ENCODE measurements at places on chromosomes 7 and 10. TPM values are rescaled to one million over a fixed set of nuclear protein-coding genes. Genes with fewer than 3 reads are reported as not detected.

GLI3 gene
- total RNA-seq: not detected

HYAL4 gene
- not detected for total RNA-seq

OPN4 gene
- not detected for total RNA-seq

TBATA gene
- total RNA-seq: not detected

- no peak for DNase-seq
- H3K36me3 ChIP-seq: no peaks in the 10 kb centered on the region
- H3K27ac ChIP-seq: no peak overlapping the region
- H3K4me3 ChIP-seq: no peak overlapping the region
These were observed 286.8 kb downstream of the PARD3 start for GRCh38 chr10:34528320-34528719.

GRCh38 chr10:44463511-44464121 is 78.7 kb upstream of the CXCL12 start:
- H3K36me3 ChIP-seq: no peaks in the 10 kb centered on the region
- H3K4me3 ChIP-seq: no peak overlapping the region
- no peak overlapping the region for H3K27ac ChIP-seq
- no peaks in the 10 kb centered on the region for H3K4me1 ChIP-seq

- no peak overlapping the region for H3K4me3 ChIP-seq
- H3K36me3 ChIP-seq: no peaks in the 10 kb centered on the region
- no peak overlapping the region for H3K27ac ChIP-seq
- DNase-seq: no peak
- H3K27me3 ChIP-seq: peaks cover 3% of the 10 kb centered on the region
These were observed 15.9 kb downstream of the COL1A2 start for GRCh38 chr7:94410413-94411187.

DNA sequence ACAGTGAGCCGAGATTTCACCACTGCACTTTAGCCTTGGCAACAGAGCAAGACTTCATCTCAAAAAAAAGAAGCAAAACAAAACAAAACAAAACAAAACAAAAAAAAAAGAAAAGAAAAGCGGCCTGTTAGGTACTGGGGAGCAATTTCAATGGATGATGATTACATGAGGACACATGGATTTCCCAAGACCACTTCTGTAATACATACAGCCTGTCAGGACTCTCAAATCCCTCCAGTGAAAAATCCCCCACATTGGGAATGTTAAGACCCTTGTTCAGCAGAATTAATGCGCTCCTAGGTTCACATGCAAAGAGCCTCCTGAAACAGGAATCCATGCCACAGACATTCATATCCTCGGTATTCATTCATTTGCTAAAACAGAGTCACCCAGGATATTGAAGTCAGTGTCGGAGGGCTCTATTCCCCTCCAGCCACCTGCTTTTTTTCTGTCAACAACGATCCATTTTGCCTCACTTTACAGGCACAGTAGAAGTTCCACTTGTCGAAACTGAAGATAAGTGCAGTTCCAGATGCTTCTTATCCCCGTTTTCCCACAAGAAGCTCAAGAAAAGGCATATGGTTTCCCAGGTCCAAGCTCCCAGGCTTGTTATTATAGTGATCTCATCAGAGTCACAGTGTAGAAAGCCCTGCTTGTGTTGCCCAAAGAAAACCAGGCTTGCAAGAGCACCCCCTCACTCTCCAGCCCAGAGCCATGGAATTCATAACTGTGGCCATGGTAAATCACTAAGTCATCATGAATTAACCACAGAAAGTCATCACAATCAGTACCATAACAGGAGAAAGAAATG is 20.2 kb downstream of the SLC16A12 start:
- no peaks in the 10 kb centered on the region for H3K36me3 ChIP-seq
- peaks cover 5% of the 10 kb centered on the region for H3K27me3 ChIP-seq
- no peak overlapping the region for H3K27ac ChIP-seq
- DNase-seq: no peak
- H3K4me1 ChIP-seq: no peaks in the 10 kb centered on the region

- H3K27me3 ChIP-seq: no peaks in the 10 kb centered on the region
- H3K4me1 ChIP-seq: no peaks in the 10 kb centered on the region
- no peak overlapping the region for H3K27ac ChIP-seq
- DNase-seq: no peak
- no peak overlapping the region for H3K4me3 ChIP-seq
- H3K36me3 ChIP-seq: no peaks in the 10 kb centered on the region
These were observed 38.4 kb upstream of the CD36 start for GRCh38 chr7:80600046-80600445.

- peaks cover 38% of the 10 kb centered on the region for H3K27me3 ChIP-seq
- H3K4me3 ChIP-seq: no peak overlapping the region
- H3K36me3 ChIP-seq: no peaks in the 10 kb centered on the region
- no peak overlapping the region for H3K27ac ChIP-seq
- no peak for DNase-seq
- H3K4me1 ChIP-seq: peaks cover 4% of the 10 kb centered on the region
These were observed 3.1 kb upstream of the ELFN1 start for GRCh38 chr7:1666823-1667565.

DNA sequence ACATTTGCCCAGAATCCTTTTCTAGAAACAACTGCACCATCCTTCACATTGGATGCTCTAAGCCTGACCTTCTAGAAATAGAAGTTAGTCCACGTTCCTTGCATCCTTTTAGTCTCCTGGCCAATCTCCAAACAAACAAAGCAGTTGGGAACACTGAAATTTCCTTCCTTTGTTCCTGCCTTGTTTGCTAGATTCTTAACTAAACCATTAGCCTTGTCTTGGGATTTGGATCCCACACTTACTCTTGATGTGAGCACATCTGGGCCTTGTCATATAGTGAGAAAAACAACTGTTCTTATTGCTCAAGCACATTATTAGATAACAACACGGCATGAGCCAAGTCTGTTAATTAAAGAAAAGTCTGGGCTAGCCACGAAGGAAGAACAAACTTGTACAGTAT is 319.3 kb upstream of the GHITM start:
- H3K36me3 ChIP-seq: no peaks in the 10 kb centered on the region
- no peaks in the 10 kb centered on the region for H3K27me3 ChIP-seq
- H3K4me3 ChIP-seq: no peak overlapping the region
- no peaks in the 10 kb centered on the region for H3K4me1 ChIP-seq

DNA sequence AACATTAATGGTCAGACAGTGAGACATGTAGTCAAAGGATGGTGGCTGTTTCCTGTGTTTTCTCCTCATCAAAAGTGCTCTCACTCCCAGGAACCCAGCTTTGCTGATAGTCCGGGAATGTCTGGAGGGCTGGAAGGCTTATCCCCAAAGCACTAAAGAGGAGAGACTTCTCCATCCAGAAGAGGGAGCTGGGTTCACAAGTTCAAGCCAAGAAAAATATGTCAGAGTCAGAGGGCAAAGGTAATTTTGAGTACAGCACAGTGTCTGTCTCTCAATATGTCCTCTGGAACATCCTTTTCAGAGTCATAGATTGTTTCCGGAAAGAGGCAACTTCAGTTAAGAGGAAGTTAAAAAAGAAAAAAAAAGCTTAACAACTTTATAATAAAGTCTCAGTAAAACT is 281.5 kb upstream of the PHYHIPL start:
- H3K27me3 ChIP-seq: no peaks in the 10 kb centered on the region
- no peaks in the 10 kb centered on the region for H3K4me1 ChIP-seq
- no peaks in the 10 kb centered on the region for H3K36me3 ChIP-seq
- no peak overlapping the region for H3K4me3 ChIP-seq
- no peak overlapping the region for H3K27ac ChIP-seq

DNA sequence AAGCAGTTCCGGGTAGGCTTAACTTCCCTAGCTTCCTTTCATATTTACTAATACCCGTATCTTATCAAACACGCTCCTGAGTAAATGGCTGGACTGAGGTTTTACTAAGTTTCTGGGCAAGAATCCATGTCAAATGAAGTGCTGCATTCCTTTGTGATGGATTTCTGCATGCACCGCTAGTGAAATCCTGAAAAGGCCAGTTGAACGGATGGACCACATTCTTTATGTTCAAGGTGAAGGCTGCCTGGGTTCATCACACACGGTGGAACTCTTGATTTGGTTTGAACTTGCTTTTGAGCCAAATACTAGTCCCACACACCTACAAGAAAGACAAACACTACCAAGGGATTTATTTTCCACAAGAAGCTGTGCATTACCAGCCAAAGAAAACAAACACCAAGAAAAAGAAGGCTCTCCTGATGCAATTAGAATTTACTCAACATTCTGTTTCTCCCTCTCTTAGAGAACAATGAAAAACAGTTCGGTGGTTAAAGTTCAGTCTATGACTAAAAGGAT is 255.0 kb upstream of the SEMA3C start:
- no peak overlapping the region for H3K27ac ChIP-seq
- H3K36me3 ChIP-seq: no peaks in the 10 kb centered on the region
- no peaks in the 10 kb centered on the region for H3K27me3 ChIP-seq
- H3K4me1 ChIP-seq: no peaks in the 10 kb centered on the region
- no peak for DNase-seq

GRCh38 chr10:8049045-8049864 is 5.2 kb upstream of the GATA3 start:
- peak overlapping the region; percentile 55 for H3K4me3 ChIP-seq
- peaks cover 71% of the 10 kb centered on the region for H3K27me3 ChIP-seq
- DNase-seq: no peak
- H3K36me3 ChIP-seq: peaks cover 4% of the 10 kb centered on the region
- H3K27ac ChIP-seq: no peak overlapping the region

GRCh38 chr10:121576139-121576538 is 22.1 kb downstream of the FGFR2 start:
- H3K4me1 ChIP-seq: no peaks in the 10 kb centered on the region
- H3K4me3 ChIP-seq: no peak overlapping the region
- H3K36me3 ChIP-seq: no peaks in the 10 kb centered on the region
- no peak for DNase-seq

DNA sequence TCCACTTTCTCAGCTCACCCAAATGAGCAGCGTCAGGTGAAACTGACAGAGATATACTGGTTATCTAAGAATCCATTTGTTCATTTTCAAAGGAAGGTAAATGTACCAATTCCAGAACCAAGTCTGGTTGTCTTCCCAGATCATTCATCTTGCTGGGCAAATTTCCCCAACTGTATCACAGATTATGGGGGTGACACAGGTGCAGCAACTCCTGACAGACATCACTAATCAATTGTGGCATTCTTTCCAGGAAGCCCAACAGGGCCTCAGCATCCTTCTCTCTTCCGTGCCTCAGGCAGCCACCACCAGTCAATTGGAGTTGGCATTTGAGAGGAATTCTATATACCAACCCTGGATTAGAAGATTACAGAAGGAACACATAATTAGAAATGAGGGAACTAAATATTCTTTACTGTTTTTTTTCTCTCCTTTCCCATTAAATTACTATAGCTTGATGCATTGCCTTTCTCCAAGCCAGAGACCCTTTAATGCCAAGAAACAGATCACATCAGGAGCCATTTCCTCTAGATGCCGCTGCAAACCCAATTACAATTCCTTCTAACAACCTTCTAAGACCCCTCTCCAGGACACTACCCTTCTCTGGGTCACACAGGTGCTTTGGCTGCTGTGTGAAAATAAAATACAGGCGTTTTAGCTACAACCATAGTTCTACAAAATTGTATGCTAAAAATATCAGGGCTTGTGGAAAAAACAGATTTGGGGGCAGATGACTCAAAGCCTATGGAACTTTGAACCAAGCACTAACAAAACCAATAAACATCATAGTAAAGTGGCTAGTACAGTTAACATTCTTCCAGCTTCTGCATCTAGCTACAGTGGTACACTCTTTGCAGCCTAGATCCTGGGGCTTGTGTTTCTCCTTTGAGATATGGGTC is 291.6 kb downstream of the RNLS start:
- DNase-seq: no peak
- peaks cover 19% of the 10 kb centered on the region for H3K4me1 ChIP-seq
- no peak overlapping the region for H3K4me3 ChIP-seq
- H3K27me3 ChIP-seq: no peaks in the 10 kb centered on the region
- no peak overlapping the region for H3K27ac ChIP-seq
- no peaks in the 10 kb centered on the region for H3K36me3 ChIP-seq

DNA sequence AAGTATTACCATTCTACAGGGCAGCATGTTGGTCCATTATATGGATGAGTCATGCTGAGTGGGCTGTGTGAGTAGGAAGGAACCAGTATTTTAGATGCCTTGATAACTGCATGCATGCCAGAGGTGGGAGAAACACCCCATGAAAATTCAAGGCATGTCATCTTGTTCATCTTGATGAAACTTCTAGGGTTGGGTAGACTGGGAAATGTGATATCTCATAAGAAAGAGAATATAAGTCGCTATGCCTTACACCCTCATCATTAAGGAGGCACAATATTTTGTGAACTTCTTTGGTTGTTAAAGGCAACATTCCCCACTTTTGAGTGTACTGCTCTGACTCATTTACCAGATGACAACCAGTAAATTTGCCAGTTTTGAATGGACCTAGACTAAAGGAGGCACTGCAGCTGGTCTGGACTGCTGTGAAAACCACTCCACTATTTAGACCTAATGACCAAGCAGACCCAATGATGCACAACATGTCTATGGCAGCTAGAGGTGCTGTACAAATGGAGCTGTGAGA is 48.0 kb downstream of the ZNF365 start:
- no peaks in the 10 kb centered on the region for H3K36me3 ChIP-seq
- H3K4me3 ChIP-seq: no peak overlapping the region
- H3K27me3 ChIP-seq: peaks cover 4% of the 10 kb centered on the region

- no peaks in the 10 kb centered on the region for H3K4me1 ChIP-seq
- no peaks in the 10 kb centered on the region for H3K36me3 ChIP-seq
- no peak for DNase-seq
- H3K4me3 ChIP-seq: no peak overlapping the region
These were observed 201.1 kb downstream of the BAMBI start for GRCh38 chr10:28878236-28878970.

DNA sequence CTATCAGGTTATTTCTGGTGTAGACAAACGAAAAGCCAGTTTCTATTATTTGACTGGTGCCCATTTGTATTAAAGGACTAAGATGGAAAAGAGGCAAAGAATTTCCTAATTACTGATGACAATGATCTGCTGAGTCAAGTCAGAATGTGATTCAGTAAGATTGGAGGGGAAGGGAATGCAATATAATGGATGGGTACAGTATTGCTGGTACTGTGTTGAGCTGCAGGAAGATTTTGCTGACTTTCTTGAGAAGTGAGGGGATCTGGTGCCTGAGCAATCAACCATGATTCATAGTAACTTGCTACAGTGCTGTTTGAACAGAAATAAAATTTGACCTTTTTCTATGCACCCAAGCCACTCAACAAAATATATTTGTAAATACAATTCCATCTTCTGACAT is 139.1 kb upstream of the RHEB start:
- no peaks in the 10 kb centered on the region for H3K36me3 ChIP-seq
- H3K27me3 ChIP-seq: no peaks in the 10 kb centered on the region
- no peak overlapping the region for H3K4me3 ChIP-seq
- H3K27ac ChIP-seq: no peak overlapping the region
- no peaks in the 10 kb centered on the region for H3K4me1 ChIP-seq
- DNase-seq: no peak

- H3K27ac ChIP-seq: no peak overlapping the region
- no peaks in the 10 kb centered on the region for H3K36me3 ChIP-seq
- no peak for DNase-seq
- peaks cover 14% of the 10 kb centered on the region for H3K27me3 ChIP-seq
- H3K4me1 ChIP-seq: no peaks in the 10 kb centered on the region
These were observed 29.4 kb downstream of the DNAJB9 start for GRCh38 chr7:108598914-108599580.
